ENCODE measurements at places on chromosomes 1 and 21.

DNA sequence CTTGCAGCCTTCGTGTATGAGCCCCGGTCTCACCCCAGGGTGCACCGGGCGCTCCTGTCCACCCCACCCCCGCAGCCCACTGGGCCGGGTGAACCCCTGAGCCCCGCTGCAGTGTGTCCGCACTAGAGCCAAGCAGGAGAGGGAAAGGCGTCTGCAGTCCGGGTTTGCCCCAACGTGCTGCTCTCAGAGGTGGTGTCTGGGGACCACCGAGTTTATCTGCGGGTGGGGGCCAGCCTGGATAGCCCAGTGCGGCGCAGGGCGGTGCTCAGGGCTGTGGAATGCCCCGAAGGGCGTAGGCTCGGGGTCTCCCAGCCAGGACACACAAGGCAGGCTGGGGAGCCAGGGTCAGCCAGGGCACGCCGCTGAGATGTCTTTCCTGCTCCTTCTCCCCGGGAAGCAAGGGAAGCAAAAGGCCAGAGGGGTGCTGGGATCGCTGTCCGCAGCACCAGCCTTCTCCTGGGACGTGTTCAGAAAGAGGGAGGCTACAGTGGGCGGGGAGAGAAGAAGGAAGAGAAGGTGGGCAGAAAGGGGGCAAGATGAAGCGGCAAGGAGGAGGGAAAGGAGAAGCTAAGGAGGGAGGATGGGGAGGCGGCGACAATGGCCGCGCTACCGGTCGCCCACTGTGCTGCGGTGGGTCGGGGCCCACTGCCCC, 56.6 kb downstream of the MAB21L3 start:
- DNase-seq, result no peak

DNA sequence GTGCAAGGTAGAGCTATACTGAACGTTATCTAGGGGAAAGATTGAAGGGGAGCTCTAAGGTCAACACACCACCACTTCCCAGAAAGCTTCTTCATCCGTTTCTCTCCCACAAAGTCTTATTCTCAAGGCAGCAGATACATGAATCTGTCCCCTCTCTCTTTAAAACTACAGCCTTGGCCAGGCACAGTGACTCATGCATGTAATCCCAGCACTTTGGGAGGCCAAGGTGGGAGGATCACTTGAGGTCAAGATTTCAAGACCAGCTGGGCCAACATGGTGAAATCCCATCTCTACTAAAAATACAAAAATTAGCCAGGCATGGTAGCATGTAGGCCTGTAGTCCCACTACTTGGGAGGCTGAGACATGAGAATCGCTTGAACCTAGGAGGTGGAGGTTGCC, 8.1 kb downstream of the CYP4X1 start:
- DNase-seq, result no peak

GRCh38 chr1:165116171-165116570, 240.3 kb downstream of the LMX1A start:
- no peak for DNase-seq

DNA sequence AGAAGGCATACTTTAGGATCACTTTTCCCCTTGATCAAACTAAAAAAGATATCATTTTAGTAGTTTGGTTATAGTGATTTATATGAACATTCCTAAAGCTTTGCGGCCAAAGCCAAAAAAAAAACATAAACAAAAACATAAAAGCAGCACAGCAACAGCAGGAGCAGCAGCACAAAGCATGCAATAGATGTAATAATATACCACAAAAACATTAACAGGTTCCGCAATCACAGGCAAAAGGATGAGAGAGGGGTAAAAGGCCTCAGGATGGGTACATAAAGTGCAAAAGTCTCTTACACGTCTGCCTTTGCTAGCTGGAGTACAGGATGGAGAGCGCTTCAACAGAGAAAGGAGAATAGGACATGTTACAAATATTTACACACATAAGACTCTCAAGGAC, 119.0 kb downstream of the COQ8A start:
- DNase-seq, result no peak

GRCh38 chr21:35336534-35336933, 287.4 kb upstream of the RUNX1 start:
- no peak for DNase-seq

- no peak for DNase-seq
Measured at GRCh38 chr1:110059133-110059863, 11.2 kb downstream of the ALX3 start.

- no peak for DNase-seq
Measured at GRCh38 chr1:14887764-14888350, 265.7 kb upstream of the TMEM51 start.

DNA sequence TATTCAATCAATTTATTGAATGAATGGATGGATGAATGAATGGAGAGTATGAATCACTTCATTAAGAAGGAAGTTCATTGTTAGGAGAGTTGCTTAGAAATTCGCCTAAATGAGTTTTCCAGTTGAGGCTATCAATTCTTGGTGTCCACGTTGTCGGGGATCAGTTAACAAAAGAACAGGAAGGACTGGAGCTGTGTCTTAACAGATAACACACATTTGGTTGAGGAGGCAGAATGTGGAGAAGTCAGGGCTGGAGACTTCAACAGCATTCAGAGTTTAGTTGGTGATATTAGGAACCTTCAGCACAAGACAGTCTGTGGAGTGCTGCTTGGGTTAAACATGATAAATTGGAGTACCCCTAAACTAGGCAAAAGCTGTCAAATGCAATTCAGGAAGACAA, 33.7 kb downstream of the ZBTB18 start:
- DNase-seq, result no peak

GRCh38 chr21:15653710-15654109, 76.1 kb upstream of the USP25 start:
- no peak for DNase-seq

DNA sequence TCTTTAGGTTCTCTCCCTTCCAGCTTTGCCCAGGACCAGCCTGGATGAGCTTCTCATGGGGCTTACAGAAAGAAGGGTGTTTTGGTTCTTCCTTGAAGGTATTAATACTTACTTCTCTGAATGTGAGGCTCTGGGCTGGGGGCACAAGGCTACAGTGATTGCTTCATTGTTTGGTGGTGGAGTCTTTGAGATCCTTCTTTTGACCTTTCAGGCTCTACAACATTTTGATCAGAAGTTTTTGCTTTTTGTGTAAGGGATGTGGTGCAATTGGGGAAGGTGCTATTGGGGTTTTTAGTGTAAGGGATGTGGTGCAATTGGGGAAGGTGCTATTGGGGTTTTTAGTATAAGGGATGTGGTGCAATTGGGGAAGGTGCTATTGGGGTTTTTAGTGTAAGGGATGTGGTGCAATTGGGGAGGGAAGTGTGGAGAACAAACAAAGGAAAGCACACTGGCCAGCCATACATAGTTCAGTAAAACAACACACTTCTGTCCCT, 103.6 kb upstream of the IVNS1ABP start:
- no peak for DNase-seq

GRCh38 chr21:16194788-16195537, 465.2 kb downstream of the USP25 start:
- no peak for DNase-seq

GRCh38 chr1:100661176-100661575, 58.4 kb upstream of the VCAM1 start:
- DNase-seq, result no peak

GRCh38 chr1:185500001-185500626, 183.1 kb upstream of the IVNS1ABP start:
- no peak for DNase-seq

DNA sequence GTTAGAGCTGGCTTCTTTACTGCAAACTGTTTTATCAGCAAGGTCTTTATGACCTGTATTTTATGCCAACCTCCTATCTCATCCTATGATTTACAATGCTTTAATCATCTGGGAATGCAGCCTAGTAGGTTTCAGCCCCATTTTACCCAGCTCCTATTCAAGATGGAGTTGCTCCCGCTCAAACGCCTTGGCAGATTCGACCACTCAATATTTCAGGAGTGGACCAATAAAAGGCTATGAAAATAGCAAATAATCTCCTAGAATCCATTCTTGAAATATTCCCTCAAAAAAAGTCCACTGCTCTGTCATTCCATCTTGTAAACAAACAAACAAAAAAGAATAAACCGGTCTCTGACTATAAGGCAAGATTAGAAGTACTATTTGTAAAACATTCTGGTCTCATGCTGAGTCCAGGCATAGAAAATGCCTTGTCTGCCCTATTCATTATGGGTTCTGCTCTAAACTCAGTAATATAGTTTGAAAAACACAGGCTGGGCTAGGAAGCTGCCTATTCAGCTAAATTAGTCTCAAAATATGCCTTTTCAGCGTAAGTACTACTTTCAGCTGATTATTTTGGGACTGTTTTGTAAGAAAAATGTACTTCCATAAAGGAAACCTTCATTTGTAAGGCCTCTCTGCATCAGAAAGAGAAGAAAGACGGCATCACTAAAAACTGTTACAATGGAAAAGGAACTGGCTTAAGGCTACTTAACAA, 53.0 kb downstream of the TBX19 start:
- DNase-seq, result no peak

GRCh38 chr1:206931709-206932108, 10.0 kb upstream of the FCMR start:
- no peak for DNase-seq

DNA sequence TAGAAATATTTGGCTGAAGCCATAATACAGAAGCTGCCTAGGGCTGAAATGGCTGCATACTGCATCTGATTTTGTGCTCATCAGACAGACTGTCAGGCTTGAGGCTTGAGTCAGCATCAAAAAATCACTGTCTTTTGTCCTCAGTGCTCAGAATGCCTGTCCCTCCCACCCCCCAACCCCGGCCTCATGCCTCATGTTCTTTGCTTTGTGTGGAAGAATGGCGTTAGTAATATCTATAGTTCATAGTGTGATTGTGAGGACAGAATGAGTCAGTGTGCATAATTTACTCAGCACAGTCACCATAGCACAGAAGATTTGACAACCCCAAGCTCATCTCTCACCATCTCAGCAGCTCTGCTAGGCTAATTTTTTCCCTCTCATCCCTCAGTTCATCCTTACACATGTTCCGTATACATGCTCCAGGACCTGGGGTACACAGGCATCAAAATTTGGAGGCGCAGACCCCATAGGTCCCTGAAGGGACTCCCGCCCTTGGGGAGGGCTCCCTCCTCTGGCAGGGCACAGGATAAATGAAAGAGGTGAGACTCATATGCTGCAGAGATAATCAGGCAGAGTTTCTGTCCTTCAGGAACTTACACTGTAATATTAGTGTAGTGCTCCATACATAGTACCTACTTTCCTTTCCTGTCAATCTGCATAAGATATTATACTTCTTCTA, 159.1 kb upstream of the C8B start:
- DNase-seq, result no peak

GRCh38 chr1:209072481-209072880, 511.0 kb upstream of the CAMK1G start:
- no peak for DNase-seq

DNA sequence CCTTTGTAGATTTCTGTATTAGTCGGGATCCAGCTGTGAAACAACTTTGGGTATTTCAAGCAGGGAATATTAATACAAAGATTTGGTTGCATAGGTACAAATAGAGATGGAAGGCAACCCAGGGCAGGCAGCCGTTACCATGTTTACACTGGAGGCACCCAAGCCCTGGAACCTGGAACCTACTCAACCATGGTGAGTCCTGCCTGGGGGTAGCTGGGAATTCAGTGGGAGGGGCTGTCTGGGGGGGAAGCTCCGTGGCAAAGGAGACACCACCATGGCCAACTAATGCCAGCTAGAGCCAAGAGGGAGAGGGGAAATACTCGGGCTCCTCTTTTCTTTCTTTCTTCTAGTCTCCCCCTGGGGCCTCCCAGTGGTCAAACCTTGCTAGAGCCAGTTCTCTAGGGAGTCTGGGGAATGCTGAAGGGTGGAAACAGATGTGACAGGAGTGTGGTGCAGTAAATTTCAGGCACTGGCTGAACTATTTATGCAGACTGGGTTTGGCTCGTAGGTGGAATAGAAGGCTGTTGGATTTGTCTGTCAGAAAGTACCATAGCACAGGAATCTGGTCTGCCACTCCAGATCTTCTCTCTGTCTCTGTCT, 91.9 kb upstream of the CACNA1E start:
- DNase-seq, result no peak

DNA sequence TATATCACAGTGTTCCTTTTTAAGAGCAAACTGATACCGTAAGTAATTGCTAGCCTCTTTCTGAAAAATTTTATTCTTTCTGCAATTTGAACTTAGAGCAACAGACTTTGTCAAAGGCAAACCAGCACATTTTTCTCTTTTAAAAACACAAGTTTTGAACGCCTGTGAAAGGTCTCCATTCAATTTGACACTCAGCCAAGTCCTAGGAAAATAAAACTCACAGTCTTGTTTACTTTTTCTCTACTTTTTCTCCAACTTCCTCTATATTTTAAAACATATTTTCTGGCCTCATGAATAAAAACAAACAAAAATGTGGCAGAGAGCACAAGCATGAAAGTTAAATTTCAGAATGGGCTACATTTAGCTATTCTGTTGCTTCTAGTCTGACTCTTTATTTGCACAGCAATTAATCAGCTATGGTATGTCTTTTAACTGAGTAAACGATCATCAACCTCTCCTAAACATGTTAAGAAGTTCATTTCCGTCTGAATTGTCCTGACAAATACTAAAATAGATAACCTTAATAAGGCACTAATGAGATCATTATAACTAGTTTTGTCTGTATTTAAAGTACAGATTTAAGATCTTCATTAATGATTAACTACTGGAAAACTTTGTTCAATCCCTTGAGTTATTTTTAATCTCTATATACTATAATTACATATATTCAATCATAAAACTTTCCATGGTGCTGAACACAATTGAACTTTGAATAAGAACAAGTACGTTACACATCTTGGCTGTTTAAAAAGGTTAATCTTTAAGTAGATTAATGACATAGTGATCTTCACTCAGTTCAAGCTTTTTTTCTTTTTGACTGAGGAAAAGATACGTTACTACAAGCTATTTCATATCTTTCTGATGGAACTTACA, 550.6 kb downstream of the PTBP2 start:
- DNase-seq, result no peak

- no peak for DNase-seq
Measured at GRCh38 chr1:242055749-242056320, 56.9 kb upstream of the MAP1LC3C start.

DNA sequence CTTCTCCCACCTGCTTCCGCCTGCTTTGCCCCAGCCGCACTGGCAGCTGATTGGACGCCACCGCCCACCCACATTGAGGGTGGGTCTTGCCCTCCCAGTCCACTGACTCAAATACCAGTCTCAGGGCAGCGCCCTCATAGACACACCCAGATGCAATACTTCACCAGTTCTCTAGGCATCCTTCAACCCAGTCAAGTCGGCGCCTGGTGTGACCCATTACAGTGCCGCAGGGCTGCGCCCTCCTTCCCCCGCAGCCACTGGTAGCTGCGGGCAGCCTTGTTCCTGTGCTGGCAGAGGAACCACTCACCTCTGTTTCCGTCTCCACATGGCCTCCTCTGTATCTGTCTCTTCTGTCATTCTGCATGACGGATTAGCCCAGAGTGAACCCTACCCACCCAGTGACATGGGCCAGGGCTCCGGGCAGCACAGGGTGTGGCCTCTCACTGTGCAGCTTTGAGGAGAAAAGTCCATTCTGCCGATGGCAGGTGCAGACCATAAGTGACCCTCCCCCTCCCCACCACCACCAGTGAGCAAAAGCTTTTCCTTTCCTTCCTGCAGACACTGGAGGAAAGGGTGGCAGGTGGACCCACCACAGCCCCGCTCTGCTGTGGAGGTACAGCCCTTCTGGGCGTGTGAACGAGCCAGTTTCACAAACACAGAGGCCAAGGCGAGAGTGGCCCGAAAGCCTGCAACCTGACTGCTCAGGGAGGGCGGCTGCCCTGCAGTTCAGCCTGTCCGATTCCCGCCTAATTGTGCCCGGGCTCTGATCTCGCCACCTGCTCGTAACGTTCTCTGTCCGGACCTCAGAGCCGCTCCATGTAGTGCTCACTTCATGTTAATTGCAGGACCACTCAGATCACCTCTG, 57.1 kb downstream of the FAAP20 start:
- DNase-seq, result no peak

- DNase-seq, result no peak
Measured at GRCh38 chr1:240786880-240787279, 174.9 kb upstream of the GREM2 start.

GRCh38 chr1:37437087-37437486, 37.3 kb upstream of the ZC3H12A start:
- DNase-seq, result no peak
